Activated naive CD4-positive, alpha-beta T cell treated with anti-CD3 and anti-CD28 coated beads, Interleukin-2, amount 10 ng/mL, durations not matched to agents 7 days and 5 days (primary cell): ENCODE measurements at places on chromosomes 11 and 22.

- no peak for DNase-seq
Measured at GRCh38 chr22:19931514-19931913, 10.1 kb upstream of the COMT start.

DNA sequence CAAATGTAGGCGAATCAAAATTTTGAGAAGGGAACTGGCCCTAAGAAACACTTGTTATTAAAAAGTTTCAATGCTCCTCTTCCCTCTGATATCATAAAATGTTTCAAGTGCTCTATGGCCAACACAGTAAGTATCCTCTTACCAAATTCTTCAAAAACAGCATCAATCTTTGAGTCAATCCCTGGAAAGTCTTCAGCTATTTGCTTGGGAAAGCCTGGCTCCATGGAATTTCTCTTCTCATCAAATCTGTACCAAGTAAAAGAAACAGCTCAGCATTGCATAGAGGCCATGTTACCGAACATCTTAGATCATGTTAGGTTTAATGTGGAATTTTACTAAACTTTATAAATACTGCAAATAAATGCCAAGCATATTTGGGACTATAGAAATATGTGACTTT lies 6.3 kb downstream of the MMP3 start:
- DNase-seq = no peak

DNA sequence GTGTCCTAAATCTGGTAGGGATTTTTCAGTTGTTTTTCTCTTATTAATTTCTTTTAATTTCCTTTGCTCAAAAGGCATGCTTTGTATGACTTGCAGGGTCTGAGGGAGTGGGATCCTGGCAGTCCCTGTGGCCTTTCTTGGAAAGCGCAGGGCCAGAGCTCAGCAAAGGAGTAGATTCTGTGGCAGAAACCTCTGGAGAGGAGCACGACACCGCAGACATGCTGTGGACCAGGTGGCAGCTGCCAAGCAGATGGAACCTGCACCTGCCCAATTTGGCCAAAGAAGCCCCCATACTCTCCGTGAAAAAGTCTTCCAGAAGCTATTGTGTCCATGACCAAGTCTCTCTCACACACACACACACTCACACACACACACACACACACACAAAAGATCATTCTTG lies 78.9 kb upstream of the FGF3 start:
- no peak for DNase-seq

GRCh38 chr11:78370406-78371172 lies 47.0 kb downstream of the GAB2 start:
- DNase-seq = no peak

- DNase-seq = no peak
Measured at GRCh38 chr11:46696212-46696558, 4.2 kb downstream of the ARHGAP1 start.

- DNase-seq = no peak
Measured at GRCh38 chr11:80462211-80462610, 1021.4 kb upstream of the TENM4 start.

GRCh38 chr11:7575841-7576725 lies 62.3 kb downstream of the PPFIBP2 start:
- peak; percentile 54 for DNase-seq

DNA sequence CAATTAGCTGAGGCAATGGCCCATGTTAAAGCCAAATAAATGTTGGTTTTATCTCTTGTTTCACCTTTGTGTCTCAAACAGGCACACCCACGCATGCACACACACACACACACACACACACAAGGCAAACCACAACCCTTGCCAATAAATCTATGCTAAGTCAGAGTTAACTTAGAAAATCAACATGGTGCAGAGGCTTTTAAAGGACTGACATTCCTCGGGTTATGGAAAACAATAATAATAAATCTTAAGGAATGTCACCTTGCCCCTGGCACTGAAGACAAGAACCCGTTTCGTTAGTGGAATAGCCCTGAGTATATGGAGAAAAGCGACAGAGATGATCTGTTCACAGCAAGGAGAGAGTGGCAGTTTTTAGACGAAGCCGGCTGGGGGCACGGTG lies 326.3 kb downstream of the NTM start:
- no peak for DNase-seq

- no peak for DNase-seq
Measured at GRCh38 chr22:40035351-40035750, 40.6 kb downstream of the FAM83F start.

DNA sequence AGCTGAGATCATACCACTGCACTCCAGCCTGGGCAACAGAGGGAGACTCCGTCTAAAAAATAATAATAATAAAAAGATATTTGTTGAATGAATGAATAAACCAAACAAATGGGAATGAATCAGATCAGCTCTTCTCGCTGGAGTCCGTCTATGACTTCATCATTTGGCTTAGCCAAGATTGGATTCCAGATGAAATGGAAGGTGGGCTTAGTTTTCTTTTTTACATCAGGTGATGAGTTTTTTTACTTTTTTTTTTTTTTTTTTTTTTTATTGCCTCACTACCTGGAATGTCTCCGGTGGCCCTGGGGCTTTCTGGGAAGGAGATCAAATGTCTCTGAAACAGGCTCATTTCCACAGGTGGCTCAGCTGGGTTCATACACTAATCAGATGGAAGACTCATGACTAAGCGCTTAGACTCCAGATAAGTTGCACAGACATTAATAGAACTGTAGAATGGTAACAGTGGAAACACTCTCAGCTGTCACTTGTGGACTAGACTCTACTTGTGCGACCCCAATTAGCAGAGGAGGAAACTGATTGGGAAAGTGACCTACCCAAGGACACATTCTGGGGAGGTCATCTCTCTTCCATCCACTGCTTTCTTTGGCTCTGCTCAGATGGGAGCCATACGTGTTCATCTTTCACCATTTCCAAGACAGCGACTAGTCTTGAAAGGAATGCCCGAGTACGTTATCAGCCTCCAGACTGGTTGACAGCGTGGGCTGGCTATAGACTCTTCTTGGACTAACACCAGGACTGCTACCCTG lies 20.5 kb upstream of the RBFOX2 start:
- DNase-seq = no peak

- no peak for DNase-seq
Measured at GRCh38 chr11:17328871-17329494, 22.6 kb upstream of the NCR3LG1 start.

- DNase-seq = no peak
Measured at GRCh38 chr22:23844739-23845202, 6.0 kb upstream of the DERL3 start.

DNA sequence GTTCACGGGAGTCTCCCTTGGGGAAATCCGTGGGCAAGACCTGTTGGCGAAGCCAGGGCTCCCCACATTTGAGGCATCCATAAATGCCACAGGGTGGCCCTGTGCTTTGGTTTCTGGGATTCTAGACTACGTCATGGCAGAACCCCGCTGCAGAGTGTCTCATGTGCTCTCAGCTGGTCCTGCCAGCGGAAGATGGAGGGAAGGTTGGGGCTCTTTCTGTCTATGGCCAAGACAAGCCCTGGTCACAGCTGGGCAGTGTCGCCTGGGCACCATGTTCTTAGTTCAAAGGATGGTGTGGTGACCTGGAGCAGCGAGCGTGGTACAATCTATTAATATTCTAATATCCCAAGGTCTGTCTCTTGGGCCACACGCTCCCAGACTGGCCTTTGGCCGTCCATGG lies 511.7 kb downstream of the TBC1D22A start:
- no peak for DNase-seq

DNA sequence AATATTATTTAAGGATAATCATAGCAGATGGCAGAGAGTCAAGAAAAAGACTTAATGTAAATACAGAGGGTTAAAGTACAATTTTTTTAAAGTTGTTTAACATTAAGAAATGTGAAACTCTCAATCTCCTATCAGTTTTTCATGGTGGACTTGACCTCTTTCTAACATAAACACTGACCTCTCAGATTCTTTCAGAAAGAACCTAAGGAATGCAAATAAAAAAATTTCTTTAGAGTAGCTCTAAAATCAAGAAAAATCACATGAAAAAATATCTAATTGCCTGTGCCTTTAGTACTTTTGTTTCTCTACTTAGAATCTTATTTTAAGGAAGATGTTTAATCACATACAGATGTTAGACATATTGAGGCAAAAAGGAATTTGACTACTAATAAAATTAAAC lies 12.9 kb downstream of the RNF141 start:
- no peak for DNase-seq

DNA sequence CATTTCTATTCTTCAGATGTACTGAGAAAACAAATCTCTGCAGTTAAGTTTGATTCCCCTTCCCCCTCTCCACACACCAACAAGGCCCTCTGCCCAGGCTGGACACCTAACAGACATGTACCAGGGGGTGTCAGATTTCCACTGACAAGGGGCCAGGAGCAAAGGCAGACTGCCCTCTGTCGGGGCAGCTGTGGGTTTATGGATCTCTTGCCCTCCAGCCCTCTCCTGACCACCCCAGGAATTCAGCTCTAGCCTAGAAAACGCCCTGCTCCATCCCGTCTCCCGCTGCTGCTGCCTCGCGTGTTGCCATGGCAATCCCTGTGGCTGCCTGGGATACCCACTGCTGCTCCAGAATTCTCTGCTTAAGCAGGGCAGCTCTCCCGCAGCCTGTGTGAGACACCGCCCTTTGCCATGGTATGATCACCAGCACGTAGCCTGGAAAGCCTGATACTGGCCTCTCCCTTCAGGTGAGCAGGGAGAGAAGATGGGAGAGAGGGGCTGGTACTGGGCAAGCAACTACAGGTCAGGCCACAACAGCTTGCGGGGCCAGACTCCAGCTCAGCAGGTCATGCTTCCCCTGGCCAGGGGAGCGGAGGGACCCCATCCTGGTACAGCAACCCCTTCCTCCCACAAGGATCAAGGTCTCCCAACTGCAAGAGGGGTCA lies 41.6 kb downstream of the BUD13 start:
- DNase-seq = no peak

DNA sequence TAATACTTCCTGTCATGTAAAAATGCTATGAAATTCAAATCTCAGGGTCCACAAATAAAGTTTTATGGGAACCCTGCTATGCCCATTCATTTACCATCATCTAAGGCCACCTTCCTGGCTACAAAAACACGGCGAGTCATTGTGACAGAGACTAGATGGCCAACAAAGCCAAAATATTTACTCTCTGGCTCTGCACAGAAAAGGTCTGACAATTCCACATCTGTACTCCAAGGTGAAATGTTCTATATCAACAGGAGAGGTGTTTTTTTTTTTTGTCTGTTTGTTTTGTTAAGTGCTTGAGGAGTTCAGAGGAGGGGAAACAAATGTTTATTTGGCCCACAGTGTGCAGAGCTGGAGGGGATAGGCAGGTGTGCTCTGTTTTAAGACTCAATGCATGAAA lies 18.6 kb upstream of the TMA7B start:
- DNase-seq = no peak
